ENCODE measurements at places on chromosomes 1 and 21.

- DNase-seq = no peak
These were observed 34.6 kb upstream of the ZNF281 start for GRCh38 chr1:200444478-200444877.

DNA sequence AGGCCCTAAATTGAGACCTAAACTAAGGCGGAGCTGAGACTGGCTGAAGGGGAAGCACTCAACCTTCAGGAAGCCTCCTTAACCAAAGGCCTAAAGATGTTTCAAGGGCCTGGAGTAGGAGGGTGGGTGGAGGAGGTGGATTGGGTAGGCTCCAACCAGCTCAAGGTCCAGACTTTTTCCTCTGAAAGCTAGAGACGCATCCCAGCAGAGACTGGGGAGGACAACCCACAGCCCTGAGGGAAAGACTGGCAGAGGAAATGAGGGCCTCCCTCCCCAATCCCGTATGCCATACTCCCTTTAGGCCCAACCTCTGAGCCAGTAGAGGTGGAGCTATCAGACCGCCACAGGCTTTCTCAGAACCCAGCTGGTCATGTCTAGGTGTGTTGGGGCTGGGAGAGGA is 1.1 kb downstream of the ECM1 start:
- DNase-seq = no peak

GRCh38 chr1:173948594-173948993 is 31.5 kb upstream of the SERPINC1 start:
- DNase-seq = no peak

DNA sequence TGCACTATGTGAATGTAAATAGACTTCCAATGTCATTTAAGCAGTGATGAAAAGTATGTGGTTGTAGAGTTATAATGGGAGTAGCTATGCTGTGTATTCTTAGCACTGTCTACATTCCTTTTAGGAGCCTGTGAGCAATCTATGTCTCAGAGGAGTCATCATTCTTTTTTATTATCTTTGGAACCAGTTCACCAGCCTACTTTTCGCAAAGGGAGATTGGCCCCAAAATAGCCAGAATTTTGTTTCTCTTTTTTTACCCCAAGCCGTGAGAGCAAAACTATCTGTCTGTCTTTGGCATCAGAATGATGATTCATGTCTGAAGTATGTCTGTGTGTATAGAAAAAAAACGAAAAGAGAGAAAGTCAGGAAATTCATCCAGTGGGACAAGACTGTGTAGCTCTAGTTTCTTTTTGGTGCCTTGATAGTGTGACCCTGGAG is 44.2 kb downstream of the OSBPL9 start:
- no peak for DNase-seq

GRCh38 chr1:228314658-228315483 is 91.8 kb downstream of the TRIM11 start:
- no peak for DNase-seq

DNA sequence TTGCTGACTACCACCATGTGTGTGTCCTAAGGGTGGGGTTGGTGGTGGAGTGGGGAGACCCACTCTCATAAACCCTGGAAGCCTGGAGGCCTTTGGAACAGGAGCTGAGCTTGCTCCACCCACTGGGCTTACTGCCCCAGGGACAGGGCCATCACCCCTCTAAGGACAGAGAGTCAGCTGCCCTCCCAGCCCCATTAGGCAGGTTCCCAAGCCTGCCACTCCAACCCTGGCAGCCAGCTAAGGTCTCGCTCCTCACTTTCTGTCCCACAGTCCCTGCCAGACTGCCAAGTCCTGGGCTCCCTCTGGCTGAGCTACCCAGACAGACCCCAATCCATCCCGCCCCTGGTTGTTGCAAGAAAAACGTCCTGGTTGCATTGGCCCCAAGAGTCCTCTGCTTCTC is 3.8 kb downstream of the NT5C1A start:
- no peak for DNase-seq

DNA sequence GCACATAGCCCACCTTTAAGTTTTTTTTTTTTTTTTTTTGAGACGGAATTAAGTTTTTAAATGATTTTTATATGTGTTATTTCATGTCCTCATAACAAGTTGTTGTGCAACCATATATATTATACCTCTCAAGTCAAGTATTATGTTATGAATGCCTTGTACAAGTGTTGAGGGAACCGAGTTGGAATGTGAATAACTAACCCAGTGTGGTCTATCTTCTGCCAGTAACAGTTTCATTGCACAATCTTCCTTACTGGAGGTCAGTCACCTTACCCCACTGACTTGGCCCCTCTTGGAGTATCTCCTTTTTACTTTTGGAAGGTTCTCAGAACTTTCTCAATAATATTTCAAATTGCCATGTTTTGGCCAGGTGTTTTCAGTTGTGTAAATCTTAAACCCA is 201.9 kb downstream of the CACNA1E start:
- no peak for DNase-seq

DNA sequence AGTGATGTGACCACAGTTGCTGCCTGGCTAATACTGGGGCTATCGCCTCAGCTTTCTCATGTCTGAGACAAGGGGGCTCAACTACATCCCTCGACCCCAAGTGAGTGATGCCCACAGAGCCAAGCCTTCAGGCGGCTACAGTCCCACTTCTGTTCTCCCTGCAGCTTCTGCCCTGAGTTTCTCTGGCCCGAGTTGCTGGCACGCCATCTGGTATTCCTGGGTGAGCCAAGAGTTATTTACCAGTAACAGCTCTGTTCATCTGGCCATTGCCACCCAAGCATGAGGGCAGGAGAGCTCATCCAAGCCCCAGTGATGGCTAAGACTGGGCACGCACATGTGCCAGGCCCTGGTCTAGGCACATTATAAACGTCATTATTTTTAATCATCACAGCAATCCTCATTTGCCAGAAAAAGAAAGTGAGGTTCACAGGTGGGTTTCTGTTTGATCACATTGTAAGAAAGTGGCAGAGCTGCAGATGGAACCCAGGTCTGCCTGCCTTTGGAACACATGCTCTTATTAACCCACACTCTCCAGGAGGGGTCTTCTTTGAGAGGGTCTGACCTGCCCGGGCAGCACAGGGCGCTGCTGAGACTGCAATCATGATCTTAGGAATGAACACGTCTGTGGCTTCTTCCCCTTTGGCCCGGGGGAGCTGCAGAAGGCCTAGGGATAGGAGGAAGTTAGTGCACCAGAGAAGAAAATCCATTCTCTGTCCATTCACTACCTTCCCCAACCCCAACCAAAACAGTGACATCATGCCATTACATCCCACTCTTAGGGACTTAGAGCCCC is 27.5 kb downstream of the KCND3 start:
- DNase-seq = no peak

GRCh38 chr1:93779540-93780165 is 98.0 kb upstream of the BCAR3 start:
- DNase-seq = no peak

Measured in NCI-H345 (cell line).